Activated T-helper 17 cell treated with anti-CD3 and anti-CD28 coated beads, Interleukin-2, amount 50 U/mL, for 72 hours (primary cell): ENCODE measurements at places on chromosomes 1 and 21.

DNA sequence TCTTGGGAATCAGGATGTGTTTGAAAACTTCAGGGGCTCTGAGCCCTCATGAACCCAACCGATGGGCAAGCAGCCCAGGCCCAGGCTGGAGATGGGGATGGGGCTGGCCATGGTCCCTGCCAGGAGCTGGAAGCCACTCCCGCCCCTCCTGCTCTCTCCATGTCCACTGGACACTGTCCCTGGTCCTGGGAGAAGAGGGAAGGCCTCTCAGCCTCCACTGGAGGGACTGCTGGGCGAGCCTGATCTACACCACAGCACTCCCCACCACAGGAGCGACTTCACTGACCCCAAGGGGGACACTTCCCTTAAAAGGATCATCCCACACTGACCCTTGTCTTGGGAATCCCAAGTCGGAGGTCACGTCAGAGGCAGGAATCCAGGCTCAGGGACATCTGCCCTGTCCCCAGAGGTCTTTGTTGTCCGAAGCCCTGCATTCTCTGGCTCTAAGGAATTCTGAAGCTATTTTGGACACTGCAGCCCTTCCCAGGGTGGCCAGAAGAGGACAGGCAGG, 16.9 kb upstream of the COL18A1 start:
- no peak for ATAC-seq

GRCh38 chr21:16533692-16534407, 804.1 kb downstream of the USP25 start:
- no peak for ATAC-seq

DNA sequence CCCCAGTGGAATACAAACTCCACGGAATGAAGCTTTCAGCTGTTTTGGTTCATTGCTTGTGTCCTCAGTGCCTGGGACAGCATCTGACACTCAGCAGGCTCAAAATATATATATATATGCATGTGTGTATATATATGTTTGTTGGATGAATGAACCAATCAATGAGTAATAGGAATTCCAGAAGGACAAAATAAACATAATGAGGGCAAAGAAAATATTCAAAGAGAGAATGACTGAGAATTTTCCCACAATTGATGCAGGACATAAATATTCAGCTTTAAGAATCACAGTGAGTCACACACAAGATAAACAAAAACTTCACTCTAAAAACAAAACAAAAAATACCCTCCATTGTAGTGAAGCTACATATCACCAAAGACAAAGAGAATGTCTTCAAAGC, 64.0 kb downstream of the CHD5 start:
- ATAC-seq = no peak

DNA sequence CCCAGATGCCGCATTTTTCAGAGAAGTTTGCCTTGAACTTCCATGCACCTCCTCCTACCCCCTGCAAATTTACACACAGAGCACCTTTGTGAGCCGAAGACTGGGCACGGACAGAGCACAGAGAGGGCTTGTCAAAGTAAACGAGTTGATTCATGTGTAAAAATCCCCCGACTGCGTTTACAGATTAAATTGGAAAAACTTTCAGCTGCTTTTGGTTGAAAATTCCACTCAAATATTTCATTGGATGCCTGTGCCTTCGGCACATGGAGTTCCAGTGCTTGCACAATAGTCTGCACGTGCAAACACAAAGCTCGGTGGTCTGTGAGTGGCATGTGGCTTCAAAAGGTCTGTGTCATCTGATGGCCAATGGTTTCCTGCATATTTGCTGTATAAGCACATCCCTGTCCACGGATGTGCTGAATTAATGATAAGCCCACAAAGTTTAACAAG, 177.5 kb downstream of the SETD4 start:
- ATAC-seq = no peak

- ATAC-seq = no peak
Observed at GRCh38 chr1:162079030-162079429, 9.5 kb downstream of the NOS1AP start.

DNA sequence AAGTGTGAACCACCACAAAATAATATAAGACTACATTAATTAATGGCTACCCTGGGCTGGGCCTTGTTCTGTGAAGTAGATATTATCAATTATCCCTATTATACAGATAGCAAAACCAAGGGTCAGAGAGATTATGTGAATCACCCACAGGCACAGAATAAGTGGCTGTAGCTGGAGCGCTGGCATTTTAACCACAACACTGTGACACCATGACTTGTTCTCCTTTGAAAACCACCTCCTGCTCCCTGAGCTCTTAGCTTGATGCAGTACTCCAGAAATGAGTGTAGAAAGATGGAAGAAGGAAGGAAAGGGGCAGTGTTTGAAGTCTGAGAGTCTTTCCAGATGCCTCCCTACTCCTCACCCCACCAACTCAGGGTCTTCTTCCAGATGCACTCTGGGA, 29.5 kb upstream of the JUN start:
- ATAC-seq = peak; percentile 64

GRCh38 chr1:155196893-155197638, 10.6 kb downstream of the THBS3 start:
- no peak for ATAC-seq

DNA sequence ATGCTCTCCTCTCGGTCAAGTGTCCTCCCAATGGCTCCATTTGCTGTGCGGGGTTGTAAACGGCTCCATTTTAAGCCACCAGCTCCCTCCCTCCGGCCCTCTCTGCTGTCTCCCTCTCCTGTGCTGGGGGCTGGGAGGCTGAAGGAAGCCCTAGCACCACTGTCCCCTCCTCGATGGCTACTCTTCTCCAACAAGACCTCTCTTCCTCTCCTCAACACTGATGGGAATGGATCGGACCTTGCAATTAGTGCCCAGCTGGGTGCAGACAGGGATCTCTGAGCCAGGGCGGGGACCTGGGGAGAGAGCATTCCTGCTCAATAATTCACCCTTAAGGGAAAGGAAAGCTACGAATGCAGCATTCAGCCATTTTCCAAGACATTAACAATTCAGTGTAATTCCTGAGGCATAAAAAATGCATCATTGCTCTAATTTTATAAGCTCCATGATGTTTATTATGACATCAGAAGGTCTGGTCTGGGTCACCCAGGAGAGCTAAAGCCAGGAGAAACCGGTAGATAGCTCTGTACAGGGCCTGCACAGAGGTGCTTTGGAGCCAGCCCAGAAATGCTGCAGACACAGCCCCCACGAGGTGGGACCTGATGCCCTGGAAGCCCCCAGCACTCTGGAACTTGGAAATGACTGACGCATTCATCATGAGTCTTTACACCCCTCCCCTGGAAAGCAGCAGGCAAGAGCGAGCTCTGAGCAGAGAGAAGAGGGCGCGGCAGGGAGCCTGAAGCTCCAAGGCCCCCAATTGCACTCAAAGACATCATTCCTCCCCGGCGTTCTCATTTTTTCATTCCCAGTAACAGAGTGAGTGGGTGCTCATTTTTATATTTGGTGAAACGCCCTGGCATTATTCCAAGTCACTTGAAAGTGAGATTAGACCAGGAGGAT, 76.2 kb upstream of the VAMP3 start:
- ATAC-seq = no peak

GRCh38 chr1:17045150-17045549, 8.7 kb downstream of the SDHB start:
- ATAC-seq = no peak

- peak; percentile 15 for ATAC-seq
Observed at GRCh38 chr21:25635310-25635709, 3.7 kb upstream of the JAM2 start.

GRCh38 chr1:109152196-109152595, 38.3 kb downstream of the ELAPOR1 start:
- no peak for ATAC-seq

DNA sequence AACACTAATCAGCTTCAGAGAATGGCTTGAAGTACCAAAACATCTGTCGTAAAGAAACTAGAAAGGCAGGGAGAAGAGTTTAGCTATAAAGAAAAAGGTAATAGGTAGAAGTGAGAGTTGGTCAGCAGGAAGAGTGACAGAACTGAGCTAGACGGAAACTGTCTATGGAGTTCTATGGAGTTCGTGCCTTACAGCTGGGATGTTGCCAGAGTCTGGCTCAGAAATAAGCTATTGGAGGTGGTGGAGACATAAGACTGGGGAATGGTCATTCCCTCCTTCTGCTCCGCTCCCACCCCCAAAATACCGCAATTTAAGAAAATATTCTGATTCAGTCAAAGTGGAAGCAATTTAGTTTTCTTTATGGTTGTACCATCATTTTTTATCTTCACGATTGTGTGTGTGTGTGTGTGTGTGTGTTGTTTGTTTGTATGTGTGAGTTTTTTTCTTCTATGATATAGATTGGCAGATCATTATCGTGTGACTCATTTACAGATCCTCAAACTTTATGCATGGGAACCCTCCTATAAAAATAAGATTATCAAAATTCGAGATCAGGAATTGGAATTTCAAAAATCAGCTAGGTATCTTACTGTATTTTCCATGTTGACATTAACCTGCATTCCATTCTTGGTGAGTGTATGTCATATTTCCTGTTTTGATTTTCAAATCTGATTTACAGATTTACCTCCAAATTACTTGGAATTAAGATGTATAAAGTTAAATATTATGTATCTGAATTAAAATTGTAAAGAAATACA, 79.0 kb downstream of the HSPA13 start:
- no peak for ATAC-seq

- ATAC-seq = no peak
Observed at GRCh38 chr1:230853731-230854130, 14.6 kb downstream of the C1orf198 start.

- peak; percentile 80 for ATAC-seq
Observed at GRCh38 chr1:159207080-159207479, 2.4 kb downstream of the ACKR1 start.

GRCh38 chr1:42958488-42959319, at the start of gene SLC2A1:
Gene SLC2A1 (minus strand): TSS chr1:42958868. CDS start chr1:42958651, 217 bp downstream.
- ATAC-seq = peak; percentile 87

DNA sequence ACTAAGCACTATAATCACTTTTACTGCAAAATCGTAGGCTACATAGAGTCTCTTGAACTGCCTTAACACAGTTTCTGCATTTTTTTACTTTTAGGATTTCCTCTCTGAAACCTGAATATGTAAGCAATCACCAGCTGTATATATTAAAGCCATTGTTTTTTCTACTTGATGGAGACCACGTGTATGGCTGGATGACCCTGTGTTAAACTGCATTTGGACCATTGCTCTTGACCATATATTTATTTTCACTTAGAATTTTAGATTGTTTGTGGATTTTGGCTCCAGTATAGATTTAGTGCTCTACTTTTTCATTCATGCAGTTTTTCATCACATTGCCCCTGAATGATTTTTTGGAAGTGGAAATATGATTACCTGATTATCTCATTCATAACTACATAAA, 320.5 kb upstream of the SGIP1 start:
- no peak for ATAC-seq

DNA sequence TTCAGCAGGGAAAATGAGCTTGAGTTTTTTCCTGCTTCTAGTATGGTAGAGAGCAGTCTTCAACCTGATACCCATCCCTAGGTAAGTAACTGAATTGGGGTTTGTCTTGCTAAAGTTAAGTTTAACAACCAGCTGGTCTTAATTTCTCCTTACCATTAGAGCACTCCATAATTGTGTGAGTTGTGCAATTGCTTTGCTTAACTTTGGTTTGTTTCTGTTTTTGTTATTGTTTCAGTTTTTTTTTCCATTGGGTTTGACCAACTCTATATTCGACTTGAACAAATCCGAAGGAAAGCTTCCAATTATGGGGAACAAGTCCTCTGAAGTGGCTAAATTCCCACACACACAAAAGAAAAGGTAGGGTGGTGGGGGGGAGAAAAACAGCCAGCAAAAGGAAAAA, 641.1 kb downstream of the PLA2G4A start:
- ATAC-seq = no peak

DNA sequence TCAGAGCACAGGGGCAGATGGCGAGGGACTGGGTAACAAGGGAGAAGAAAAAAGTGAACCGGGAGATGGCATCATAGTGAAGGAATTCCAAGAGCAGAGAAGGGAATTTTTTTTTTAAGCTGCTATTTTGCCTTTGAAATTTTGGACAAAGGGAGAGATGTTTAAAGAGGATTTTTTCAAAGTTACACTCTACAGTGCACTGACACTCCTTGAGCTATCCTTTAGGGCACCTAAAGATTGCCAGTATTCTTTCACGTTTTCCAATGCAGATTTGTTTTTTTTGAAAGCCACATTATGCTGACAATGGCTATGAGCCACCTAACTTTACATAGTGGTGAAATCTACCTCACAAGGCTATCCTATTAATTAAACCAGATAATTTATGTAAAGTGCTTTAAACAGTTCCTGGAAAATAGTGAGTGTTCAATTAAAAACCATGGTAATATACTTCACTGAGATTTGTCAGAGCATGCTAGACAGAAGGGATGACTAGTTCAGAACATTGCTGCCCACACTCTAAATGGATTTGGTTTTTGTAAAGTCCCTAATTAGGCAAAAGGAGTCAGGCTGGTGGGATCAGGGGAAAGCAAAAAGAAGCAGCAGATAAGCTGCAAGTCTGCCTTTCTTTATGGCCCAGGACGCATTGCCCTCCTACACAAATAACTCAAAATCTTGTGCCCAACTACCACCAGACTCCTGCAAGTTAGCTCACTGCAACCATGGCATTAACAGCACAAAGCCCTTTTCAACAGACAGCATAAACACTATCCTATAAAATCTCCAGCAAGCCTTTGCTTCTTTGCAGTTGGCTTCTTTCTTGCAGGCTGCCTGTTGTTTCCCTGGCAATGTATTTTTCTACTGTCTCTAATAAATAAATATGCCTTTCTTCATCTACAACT, 53.9 kb downstream of the PRDX6 start:
- no peak for ATAC-seq

DNA sequence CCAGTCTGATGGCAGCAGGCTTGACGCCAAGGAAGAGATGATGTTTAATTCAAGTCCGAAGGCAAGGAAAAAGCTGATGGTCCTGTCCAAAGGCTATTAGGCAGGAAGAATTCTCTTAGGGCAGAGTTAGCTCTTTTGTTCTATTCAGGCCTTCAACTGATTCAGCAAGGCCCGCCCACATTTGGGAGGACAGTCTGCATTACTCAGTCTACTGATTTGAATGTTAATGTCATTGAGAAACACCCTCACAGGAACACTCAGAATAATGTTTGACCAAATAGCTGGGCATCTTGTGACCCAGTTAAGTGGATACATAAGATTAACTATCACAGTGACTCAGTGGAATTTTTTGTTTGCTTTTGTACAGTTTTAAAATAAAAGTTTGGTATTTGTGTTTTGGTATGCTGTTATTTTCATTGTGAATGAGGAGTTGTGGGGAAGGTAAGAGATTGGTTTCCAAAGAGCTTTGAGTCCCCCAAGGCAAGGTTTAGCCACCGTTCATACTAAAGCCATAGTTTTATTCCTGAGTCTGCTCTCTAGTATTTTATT, 1.7 kb upstream of the ZNF691 start:
- peak; percentile 8 for ATAC-seq

GRCh38 chr1:204461331-204462228, 33.0 kb downstream of the PIK3C2B start:
- peak; percentile 44 for ATAC-seq

GRCh38 chr1:9672444-9672843, 20.9 kb downstream of the PIK3CD start:
- no peak for ATAC-seq

- no peak for ATAC-seq
Observed at GRCh38 chr1:156857532-156857931, 1.4 kb downstream of the INSRR start.

GRCh38 chr21:29777160-29777559, 162.6 kb downstream of the GRIK1 start:
- no peak for ATAC-seq
